ENCODE measurements at places on chromosomes 6 and 20.

- DNase-seq: peak; percentile 5
Measured at GRCh38 chr6:112235956-112236355, 18.4 kb downstream of the LAMA4 start.

DNA sequence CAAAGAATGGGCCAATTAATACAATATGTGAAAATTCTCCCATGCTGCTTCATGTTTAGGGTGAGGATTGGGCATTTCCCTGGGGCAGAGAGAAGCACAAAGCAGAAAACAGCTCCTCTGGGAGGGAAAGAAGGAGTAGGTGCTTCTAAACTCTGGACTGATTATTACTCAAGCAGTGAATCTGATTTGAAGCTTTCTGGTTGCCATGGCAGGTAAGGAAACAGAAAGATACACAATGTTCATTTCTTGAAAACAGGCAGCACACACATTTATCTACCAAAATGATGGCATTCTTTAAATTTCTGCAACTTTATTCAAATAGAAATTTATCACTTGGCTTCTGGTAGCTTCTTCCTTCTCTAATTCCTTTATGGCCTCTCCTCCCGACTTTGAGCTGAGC lies 305.4 kb upstream of the CHD6 start:
- no peak for DNase-seq

GRCh38 chr6:108291091-108291490 lies 3.8 kb upstream of the AFG1L start:
- no peak for DNase-seq

DNA sequence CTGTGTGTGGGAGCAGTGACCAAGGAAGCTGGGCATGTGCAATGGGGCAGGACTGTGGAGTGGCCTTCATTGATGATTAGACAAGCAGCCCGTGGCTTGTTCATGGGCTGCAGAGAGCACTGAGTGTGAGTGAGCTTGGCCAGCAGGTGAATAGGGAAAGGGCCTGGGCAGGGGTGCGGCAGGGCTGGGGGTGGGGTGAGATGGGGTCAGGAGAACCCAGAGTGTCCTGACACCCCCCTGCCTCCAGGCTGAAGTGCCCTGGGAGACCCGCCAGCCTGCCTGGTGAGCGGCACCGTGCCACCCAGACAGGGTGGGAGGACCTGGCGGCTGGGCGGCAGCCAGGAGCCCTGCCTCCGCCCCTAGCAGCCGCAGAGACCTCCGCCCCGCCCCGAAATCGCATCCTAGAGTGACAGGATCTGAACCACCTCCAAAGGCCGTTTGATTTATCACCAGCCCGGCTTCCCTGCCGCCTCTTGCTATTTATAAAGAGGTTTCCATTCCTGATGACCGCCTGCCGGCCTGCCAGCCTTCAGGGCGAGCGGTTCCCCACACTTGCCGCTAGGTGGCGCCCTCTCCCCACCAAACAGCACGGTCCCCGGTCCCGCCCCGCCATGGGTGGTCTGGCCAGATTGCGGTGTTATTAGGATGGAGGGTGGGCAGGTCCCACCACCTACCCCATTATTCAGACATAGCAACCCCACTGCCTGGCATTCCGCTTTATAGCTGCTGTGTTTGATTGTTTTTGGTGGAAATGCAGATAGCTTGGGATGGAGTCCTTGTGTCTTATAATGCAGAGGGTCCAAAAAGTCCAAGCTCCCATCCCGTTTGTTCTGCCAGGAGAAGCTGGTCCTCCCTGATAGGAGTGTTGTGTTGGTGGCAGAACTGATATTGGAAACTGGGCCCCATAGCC lies 3.5 kb downstream of the MYLK2 start:
- peak; percentile 72 for DNase-seq

DNA sequence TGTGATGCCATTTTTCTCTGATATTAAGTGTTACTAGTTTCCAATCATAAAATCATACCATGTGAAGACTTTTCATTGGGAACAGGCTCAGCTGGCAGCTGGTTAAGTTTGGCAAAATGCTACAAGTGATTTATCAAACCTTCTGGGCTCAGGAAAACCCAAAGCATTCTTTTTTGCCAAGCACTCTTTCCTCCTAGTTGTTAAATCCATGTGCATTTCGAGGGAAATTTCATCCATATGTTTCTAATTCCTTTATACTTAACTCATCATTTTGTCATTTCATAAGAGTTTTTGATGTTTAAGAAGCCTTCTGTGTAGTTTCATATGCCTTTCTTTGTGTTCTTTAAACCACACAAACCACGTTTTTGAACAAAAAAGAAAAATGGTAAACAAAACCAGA lies 217.6 kb upstream of the PDE10A start:
- DNase-seq: no peak

DNA sequence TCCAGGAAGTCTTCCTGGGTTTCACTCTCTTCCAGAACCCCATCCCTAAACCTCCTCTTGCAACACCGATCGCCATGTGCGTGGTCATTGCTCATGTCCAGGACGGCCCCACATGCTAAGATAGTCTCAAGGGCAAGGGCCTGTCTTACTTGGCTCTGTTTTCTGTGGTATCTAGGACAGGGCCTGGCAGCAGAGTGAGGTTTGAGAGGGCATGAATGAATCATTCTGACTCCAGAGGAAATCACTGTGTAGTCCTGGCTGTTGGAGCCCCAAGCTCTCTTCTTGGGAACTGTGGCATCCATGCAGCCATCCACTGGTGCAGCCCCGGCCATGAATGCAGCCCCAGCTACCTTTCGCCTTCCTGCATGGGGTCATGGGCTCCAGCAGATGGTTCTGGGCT lies 12.4 kb downstream of the SIRPA start:
- no peak for DNase-seq

DNA sequence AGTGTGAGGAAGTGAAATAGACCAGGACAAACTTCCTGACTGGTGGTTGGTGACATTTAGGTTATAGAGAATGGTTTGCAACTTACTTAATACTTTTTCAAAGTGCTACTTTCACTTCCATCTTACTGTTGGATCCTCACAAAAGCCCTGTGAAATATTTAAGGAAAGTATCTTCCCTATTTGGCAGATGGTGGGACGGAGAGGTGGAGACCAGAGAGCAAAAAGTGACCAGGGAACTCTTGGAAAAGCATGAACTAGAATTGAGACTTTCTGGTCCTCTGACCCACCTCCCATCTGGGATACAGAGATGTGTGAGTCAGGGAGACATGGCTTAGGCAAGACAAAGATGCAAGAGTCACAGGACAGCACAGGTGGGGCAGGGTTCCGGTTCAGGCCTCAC lies 3.0 kb downstream of the TRIM10 start:
- no peak for DNase-seq

DNA sequence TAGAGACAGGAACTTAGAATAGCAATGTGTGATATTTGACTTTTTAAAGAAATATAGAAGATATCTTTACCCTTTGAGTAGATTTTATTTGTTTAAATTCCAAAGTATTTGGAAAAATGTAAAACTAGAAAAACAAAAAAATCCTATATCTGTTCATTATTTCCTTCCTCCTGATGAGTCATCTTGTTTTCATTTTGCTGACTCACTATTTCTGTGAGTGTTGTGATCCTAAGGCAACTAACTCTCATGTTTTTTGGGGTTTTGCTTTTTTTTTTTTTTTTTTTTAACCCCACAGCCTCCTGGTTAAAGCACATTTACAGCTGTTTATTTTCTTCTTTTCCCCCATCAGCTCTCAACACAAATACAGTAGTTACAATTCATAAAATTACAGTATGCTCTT lies 37.8 kb upstream of the THEMIS start:
- DNase-seq: peak; percentile 39

GRCh38 chr20:46228670-46229069 lies 79.6 kb downstream of the CDH22 start:
- DNase-seq: no peak

DNA sequence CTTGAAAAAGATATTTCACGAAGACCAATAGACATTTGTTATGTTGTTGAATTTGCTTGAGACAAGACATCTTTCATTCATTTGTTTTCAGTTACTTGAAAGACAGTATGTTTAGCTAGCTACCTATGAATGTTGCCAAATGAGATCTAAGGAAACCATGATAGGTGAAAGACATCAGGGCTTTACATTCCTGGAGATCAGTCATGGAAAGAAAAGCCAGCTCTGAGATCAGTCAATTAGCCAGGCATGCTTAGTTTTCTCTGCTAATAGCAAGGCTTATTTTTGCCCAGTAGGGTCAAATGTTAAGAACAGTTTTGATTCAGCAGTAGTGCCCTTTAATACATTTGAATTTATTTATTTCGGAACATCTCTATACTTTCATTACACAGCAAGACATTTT lies 116.5 kb upstream of the EDN1 start:
- no peak for DNase-seq

DNA sequence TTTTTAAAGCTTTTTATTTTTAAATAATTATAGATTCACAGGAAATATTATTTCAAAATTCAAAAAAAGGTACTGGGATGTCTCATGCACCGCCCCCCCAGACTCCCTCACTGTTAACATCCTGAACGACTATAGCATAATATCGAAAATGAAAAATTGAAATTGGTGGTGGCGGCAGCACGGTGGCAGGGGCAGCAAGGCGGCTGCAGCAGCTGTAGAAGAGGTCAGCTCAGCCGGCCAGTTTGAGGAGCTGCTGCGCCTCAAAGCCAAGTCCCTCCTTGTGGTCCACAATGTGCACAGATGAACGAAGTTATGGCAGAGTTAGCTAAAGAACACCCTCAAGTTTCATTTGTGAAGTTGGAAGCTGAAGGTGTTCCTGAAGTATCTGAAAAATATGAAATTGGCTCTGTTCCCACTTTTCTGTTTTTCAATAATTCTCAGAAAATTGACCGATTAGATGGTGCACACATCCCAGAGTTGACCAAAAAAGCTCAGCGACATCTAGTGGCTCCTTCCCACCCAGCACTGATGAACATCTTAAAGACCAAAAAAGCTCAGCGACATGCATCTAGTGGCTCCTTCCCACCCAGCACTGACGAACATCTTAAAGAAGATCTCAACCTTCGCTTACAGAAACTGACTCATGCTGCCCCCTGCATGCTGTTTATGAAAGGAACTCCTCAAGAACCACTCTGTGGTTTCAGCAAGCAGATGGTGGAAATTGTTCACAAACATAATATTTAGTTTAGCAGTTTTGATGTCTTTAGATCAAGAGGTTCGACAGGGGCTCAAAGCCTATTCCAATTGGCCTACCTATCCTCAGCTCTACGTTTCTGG lies 100.8 kb downstream of the FAM217A start:
- peak; percentile 57 for DNase-seq

DNA sequence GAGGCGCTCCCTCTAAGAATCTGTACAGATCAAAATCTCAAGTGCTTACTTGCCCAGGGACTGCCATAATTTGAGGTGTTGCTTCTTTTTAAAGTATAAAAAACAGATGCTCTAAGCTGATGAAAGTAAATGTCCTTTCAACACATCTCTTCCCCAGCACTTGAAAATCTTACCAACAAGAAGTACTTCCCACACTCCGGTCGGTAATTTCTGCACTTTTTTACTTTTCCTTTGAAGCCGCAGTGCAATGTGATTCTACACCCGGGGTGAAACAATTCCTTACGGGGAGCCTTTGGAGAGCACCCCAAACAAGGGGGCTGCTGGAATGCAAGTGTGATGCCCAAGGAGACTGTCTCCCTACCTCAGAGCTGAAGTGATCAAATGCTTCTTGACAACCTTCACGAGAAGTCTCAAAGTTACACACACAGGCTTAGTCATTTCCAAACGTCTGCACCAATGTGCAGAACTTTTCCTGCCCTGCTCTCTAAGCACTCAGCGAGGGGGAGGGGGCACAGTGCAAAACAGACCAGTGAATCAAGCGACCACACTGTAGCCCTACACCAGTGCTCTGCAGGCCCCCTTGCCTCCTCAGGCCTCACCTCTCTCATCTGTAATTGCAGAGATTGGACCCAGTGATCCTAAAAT lies 56.7 kb downstream of the ATXN1 start:
- no peak for DNase-seq

DNA sequence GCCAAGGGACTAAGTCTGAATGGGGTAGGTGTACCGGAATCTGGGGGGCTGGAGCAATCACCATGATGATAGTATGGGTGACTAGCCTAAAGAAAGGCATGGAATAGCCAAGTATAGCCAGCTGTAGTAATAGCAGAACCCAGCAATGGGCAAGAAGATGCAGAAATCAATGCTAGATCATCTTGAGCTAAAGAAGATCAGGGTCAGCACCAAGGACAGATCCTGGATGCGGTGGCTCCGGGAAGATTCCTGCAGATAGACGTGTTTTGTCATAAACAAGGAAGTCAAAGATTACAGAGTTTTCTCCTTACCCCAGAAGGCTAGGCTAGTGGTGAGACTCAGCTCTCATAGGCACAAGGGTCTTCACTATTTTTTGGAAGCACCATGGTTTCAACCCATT lies 561.6 kb upstream of the CHD6 start:
- DNase-seq: no peak

DNA sequence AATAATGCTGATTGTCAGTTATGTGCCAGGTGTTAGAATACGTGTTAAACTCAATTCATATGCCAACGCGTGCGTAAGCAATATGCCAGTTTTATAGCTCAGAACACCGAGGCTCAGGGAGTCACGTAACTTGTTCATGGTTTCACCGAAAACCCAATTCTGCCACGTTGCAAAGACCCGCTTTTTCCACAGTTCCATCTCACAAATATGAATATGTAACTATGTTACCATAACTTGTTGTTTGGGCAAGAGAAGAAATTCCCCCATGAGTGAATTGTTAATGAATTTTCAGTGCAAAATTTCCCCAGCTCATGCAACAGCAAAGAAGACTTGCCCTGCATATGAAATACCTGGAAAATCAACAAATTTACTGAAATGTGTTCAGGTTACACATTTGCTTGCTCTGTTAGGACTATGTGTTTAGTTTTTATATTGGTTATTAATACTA lies 30.1 kb downstream of the SF3B5 start:
- DNase-seq: peak; percentile 7

GRCh38 chr6:33993091-33993490 lies 152.8 kb downstream of the GRM4 start:
- no peak for DNase-seq

- no peak for DNase-seq
Measured at GRCh38 chr20:63246490-63247288, 7.6 kb downstream of the NKAIN4 start.

DNA sequence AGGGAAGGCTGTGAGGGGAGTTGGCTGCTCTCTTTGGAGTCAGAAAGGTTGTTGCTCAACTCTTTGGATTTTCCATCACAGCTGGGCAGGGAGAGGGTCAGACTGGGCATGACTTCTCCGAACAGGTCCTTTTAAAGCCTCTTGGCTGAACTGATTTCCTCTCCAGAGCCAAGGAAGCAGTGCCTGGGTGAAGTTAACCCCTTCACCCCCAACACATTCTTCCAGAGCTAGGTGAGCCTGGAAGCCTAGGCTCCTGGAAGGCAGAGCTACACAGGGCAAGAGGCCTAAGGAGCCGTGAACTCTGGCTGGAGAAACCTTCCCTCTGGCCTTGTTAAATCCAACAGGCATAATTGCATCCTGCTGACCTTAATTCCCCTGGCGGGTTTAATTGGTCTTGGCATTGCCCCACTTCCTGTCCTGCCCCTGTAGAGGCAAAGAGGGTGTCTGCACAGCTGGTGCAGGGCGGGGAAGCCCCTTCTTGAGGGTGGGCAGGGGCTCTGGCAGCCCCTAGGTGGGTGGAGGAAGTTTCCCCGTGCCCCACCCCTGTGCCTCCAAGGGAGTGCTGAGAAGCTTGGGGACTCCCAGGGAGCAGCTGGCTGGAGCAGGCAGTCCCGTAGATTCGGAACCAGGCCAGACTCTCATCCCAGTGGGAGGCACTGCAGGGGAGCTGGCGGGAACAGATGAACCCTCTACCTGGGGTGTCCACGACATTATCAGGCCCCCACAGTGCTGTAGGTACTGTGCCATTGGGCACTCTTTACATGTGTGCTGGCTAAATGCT lies 3.6 kb upstream of the MYLK2 start:
- DNase-seq: no peak

- DNase-seq: no peak
Measured at GRCh38 chr6:161732594-161732993, 458.7 kb upstream of the AGPAT4 start.

Data from CD4-positive, alpha-beta T cell treated with Interleukin-10 for 1 hour (primary cell).